ENCODE measurements at places on chromosomes 2 and 18. TPM values are rescaled to one million over a fixed set of nuclear protein-coding genes. Genes with fewer than 3 reads are reported as not detected.

DNA sequence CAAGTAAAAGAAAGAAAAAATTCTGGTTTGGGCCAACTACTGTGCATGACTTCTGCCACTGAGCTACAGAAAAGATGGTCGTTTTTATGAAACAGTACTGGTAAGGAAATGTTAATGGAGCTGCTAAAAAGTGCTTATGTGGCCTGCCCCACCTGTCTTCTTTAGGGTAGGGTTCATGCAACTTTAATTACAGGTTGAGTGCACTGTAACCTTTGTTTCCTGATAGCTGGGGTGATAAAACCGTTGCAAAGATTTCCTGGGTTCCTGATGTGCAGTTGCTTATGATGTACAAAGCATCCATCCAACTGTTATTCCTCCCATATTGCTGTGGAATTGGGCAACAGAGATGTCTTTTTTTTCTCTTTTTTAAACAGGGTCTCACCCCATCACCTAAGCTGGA is 34.3 kb upstream of the PUM2 start:
- DNase-seq, result no peak

DNA sequence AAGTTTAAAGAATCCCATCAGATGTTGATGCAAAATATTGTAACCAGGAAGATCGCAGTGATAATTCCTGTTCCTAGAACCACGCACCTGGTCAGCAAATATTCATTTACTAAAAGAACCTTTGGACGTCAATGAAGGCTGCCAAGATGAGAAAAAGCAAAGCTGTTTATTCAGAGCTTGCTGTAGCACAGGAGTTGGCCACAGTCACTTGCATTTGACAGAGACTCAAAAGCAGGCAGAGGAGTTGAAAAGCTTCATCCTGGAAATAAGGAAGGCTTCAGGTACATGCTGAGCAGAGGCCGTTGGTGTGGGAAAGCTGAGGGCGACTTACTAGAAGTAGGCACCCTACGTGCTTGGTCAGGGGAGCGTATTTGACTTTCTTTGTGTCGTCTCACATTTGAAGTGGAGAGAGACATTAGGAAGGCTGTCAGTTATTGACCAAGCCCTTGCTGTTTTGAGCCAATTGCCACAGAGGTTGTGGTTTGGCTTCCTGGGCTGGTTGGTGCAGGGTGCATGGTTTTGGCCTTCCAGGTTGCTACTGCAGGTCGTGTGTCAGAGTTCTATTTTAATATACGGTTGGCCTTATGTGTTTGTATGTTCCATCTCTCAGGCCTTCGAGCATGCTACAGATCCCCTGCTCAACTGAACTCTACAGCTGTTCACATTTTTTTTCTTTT is 289.6 kb downstream of the METTL4 start:
- no peak for DNase-seq

GRCh38 chr2:177964892-177965291 is 107.7 kb downstream of the PDE11A start:
- DNase-seq, result no peak

DNA sequence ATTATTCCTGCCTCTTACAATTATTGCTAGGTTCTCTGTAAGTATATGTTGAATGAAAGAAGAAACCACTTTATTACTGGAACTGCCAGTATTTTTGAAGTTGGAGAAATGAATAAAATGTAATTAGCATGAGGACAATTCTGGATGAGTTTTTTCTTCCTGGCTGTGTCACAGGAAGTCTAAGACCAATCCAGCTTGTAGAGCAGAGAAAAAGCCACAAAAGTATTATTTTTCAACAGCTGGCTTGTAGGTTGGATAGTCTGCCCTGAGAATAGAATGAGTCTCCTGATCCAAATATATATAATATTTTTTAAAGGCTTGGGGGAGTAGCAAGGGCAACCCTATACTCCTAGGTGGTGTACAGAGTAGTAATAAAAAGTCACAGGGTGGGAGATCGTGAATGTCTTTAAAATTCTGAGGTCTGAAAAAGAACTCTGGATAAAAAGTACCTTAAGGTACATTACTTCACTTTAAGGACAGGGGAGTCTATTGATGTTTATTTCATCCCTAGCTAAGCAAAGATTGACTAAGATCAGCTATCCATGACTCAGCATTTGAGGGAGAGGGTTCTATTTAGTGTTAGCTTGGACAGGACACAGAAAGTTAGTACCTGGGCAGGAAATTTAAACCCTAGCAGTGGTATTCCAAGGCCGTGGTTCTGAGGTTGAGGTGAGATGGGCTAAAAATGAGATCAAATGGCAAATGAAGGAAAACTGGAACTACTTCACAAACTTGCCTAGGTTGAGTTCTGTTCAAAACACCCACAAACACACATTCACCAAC is 31.7 kb downstream of the SLC40A1 start:
- no peak for DNase-seq

- no peak for DNase-seq
Measured at GRCh38 chr2:101307950-101308431, 510 bp downstream of the RNF149 start.

DNA sequence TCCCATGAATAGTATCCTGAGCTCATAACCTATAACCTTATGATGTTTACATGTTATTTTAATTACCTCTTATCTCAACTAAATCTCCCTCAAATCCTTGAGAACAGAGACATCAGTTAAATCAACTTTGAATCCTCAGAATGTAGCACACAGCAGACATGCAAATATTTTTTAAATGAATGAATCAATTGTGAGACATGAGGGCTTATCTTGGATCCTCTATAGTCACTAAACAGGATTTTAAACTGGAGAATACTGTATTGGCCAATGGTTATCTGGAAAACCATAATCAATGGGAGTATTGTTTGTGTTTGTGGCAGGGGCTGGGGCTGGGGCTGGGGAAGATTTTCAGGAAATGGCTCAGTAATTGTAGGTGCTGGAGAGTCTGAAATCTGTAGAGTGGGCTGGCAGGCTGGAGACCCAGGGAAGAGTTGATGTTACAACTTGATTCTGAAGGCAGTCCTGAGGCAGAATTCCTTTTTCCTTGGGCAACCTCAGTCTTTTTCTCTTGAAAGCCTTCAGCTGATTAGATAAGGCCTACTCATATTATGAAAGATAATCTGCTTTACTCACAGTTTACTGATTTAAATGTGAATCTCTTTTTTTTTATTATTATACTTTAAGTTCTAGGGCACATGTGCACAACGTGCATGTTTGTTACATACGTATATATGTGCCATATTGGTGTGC is 106.3 kb downstream of the NCOA1 start:
- DNase-seq, result no peak

- no peak for DNase-seq
Measured at GRCh38 chr2:18971628-18972027, 382.3 kb upstream of the NT5C1B start.

- DNase-seq, result no peak
Measured at GRCh38 chr2:55899881-55900280, 23.7 kb downstream of the EFEMP1 start.

DNA sequence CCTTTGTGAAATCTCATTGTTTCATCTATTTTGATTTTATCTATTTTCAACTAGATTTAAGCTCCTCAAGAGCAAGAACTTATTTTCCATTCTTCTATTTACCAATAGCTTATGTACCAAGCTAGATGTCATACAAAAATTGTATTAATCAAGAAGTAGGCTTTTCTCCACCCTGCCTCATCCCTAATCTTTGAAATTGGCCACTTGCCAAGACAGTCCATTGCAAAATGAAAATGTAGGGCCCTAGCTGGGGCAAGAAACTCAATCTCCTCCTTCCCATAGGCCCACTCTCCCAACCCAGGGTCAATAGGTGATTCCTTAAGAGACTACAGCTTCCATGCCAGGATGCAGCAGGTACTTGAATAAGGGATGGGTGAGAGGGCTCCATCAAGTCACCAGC is 39.3 kb upstream of the STPG4 start:
- no peak for DNase-seq

- no peak for DNase-seq
Measured at GRCh38 chr2:147068071-147068470, 776.8 kb upstream of the ACVR2A start.

DNA sequence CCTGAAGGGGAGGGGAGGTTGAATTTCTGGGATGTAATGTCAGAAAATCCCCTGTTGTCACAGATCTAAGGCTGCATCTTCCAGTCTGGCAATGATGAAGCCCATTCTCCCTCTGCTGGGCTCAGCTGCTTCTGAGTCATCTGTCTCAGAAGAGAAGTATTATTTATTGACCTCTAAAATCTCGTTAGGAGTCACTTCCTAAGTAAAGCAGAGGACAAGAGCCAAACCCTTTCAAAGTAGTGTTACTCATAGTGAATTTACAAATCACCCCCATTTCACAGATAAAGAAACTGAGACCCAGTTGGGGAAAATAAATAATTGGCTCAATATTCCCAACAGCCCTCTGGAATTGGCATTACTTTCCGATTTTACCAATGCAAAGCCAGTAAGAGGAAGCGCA is 167.3 kb upstream of the SKOR2 start:
- DNase-seq, result no peak

GRCh38 chr2:240913810-240914644 is 7.9 kb downstream of the CROCC2 start:
- DNase-seq, result peak; percentile 87

DNA sequence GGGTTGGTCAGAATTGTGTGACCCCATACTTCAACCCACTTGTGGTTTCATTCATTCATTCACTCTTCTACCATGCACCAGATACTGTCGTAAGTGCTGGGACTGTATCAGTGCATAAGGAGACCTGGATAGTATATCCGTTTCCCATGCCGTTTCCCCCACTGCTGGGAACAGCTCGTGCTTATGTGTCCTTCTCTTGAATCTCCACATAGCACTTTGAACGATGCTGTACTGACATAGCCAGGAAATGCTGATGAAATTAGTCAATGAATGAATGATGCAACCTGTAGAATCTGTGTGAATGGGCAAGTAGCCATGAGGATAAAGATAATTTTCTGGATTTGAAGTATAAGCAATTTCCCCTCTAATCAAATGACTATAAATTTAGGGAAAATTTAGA is 276.1 kb downstream of the BCL2 start:
- DNase-seq, result no peak

- DNase-seq, result no peak
Measured at GRCh38 chr2:68436270-68436669, 30.8 kb downstream of the FBXO48 start.

- no peak for DNase-seq
Measured at GRCh38 chr2:195674491-195675221, 17.6 kb downstream of the SLC39A10 start.

DNA sequence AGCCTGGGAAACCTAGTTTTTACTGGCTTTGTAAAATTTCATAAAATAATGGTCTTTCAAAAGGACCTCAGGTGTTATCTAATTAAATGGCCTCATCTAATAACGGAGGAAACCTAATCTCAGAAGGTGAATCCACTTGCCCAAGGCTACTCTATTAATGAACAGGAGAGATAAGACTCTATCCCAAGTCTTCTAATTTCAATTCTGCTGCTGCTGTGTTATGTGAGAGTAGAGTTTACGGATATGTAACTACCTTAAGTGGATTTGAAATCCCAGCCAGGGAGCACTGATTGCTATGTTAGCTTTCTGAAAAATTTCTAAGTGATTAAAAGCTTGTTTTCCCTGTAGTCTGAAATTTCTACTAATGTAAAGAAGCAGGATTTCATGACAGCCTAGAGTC is 17.2 kb upstream of the ADCY3 start:
- no peak for DNase-seq

GRCh38 chr2:181334158-181334826 is 122.9 kb upstream of the ITGA4 start:
- no peak for DNase-seq

DNA sequence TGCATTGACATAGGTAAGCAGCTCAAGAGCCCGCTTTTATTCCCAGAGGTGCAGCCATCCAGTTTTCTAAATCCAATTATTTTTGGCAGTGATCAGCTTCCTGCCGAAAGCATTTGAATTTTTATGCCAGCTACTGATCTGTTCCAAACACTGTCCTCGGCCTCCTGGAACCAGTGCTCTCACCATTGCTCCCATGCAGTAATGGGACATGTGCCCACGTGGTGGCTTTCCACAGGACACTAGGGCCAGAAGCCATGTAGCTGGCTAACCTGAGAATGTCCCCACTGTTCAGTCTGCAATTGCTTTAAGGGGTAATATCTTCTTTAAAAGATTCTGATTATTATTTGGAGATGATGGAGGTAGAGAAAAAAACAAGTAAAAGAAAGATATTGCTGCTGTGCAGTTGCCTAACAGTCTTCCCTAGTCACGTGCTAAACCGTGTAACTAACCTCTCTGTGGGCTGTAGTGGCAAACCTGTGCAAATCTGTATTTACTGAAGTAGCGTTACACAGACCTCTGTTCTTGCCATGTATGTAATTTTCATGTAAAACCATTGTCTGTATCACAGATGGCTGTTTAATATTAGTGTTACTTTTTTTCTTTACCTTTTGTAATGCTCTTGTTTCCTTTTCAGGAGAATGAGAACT is 13.0 kb downstream of the GRHL1 start:
- DNase-seq, result no peak

- no peak for DNase-seq
Measured at GRCh38 chr2:49714454-49714853, 560.1 kb upstream of the FSHR start.

- no peak for DNase-seq
Measured at GRCh38 chr2:65281627-65282351, 54.2 kb downstream of the ACTR2 start.

- DNase-seq, result no peak
Measured at GRCh38 chr18:45687621-45688020, 36.4 kb upstream of the SLC14A1 start.

- no peak for DNase-seq
Measured at GRCh38 chr2:8408560-8409460, 273.0 kb upstream of the ID2 start.

DNA sequence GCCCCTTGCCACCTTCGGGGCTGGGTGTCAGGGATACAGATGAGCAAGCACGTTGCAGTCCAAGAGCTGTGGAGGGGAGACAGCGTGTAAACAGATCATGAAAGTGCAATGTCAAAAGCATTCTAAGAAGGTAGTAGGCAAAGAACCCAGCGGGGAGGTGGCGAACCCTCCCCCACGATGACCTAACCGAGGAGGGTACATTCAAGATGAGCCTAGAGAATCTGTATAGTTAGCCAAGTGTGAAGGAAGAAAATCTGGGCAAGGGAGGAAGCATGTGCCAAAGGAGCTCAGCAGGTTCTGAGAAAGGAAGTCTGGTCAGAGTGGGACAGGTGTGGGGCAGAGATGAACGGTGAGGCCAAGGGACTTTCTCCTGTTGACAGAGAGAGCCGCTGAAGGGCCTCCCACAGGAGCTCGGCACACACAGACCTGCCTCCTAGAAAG is 106.9 kb downstream of the SP3 start:
- no peak for DNase-seq

GRCh38 chr2:120631236-120631635 is 104.4 kb upstream of the GLI2 start:
- no peak for DNase-seq

The SERPINB7 gene
- not detected for total RNA-seq

The AGAP1 gene
- total RNA-seq, result 18.7 TPM

The TMEM163 gene
- 0.38 TPM for total RNA-seq

The TMEM17 gene
- total RNA-seq, result 1.4 TPM
